Activated naive CD8-positive, alpha-beta T cell treated with anti-CD3 and anti-CD28 coated beads, Interleukin-2, amount 50 U/mL, for 16 hours (primary cell): ENCODE measurements at places on chromosomes 2 and 18.

GRCh38 chr2:98134172-98135005 is 47.4 kb downstream of the VWA3B start:
- no peak for DNase-seq

- DNase-seq: no peak
These were observed 157.1 kb downstream of the DYM start for GRCh38 chr18:49303379-49303778.

DNA sequence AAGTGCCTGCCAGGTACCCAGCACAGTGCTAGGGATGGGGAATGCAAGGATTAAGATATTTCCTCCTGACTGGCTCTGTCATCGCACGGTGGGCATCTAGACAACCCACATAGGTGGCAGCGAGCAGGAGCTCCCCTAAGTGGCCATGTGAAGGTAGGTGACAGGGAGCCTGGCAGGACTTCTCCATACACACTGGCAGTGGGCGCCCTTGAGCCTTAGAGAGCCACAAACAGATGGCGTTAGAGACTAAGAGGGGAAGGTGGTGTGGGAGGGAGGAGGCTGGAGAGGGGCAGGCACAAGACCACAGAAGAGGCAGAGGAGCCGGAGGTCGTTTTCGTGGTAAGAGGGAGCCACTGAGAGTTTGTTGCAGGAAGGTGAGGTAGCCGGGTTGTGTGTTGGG is 15.2 kb downstream of the PRELID3A start:
- DNase-seq: no peak

- DNase-seq: no peak
These were observed 20.1 kb downstream of the CYP26B1 start for GRCh38 chr2:72127401-72128058.

DNA sequence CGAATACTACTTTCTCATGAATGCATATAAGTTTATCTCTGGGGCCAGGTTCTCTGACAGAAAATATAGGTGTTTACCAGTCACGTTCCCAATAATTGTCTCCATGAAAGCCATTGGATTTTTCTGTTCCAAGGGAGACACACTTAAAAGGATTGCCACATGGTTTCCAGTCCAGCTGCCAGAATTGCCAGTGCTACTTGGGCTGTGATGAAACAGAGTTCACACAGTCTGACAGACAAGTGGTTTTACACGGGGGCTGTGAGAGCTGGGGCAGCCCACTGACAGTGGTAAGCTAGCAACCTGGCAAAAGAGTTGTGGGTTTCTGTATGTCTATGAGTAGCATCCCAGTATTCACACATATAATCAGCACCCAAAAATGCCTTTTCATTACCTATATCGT is 27.7 kb upstream of the ATRAID start:
- no peak for DNase-seq
